ENCODE measurements at places on chromosomes 7 and 10.

DNA sequence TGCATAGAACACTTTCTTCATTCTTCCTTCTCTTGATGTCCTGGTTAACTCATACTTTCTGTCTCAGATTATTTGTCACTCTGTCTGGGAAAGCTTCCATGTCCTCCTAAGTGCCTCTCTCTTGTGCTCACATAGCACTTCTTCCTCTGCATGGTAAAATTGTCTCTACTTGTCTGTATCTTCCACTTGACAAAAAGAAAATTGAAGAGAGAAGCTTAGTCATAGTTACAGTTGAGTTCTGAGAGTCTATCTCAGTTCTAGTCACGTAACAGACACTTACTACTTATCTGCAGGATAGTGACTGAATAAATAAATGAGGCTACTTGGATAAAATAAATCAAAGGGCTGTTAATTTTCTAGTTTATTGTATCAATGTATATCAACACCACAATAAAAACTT lies 458.1 kb downstream of the HTR7 start:
- no peak for DNase-seq

DNA sequence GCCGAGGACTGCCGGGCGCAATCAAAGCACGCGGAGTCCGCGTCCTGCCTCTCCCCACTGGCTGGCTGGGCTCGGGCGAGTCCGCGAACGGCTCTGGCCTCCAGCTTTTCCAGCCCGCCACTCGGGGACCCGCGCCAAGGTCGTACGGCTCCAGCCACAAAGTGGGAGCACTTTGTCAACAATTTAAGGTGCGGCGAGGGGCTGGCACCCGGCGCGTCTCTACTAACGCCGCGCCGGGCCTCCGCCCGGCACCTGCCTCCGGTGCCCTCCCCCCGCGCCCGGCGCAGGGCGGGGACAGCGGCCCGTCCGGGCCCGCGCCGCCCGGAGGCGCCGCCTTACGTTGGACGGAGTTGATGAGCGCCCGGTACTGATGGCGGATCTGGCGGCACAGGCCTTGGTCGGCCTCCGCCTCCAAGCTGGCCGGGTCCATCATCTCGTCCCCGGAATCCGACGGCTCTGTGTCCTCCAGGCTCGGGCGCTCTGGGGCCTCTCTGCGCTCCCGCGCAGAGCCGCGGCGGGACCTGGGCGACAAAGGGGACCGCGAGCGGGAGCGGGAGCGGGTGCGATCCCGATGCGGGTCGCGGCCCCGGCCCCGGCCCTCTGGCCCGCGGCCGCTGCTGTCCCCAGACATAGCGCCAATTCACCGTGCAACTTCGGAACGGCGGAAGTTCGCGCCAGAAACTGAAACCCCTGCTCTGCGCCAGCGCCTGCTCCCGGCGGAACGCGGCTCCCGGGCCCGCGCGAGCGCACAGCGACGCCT lies at the start of gene NSMCE4A:
TSS of gene NSMCE4A (minus strand) at position 683 of the 760 bp plus-strand sequence. CDS start at position 631, 52 bp downstream.
- peak; percentile 83 for DNase-seq

DNA sequence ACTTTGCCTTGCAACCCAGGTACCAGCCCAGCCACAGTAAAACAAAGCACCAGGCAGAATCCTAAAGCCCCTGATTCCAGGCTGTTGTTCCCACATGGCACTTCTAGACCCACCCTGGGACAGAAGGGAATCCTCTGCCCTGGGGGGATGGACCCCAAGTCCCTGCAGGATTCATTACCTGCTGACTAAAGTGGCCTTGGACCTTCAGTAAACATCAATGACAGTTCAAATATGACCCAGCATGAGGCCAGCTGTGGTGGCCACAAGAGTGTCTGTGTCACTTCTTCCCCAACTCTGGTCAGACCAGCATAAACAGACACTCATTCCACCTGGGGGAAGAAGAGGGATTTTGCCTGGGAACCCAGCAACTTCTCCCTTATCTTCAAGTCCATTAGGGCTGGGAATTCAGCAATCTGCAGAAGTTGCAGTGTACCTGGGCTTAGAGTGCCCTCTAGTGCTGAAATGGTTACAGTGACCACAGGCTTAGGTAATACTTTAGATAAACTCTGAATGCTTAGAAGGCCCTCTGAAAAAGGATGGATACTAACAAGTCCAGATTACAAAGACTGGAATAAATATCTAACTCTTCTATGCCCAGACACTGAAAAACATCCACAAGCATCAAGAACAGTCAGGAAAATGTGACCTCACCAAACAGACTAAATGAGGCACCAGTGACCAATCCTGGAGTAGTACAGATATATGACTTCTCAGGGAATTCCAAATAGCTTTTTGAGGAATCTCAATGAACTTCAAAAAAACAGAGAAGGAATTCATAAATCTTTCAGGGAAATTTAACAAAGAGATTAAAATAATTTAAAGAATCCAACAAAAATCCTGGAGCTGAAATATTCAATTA lies 108.5 kb upstream of the TMEM168 start:
- DNase-seq, result peak; percentile 44

DNA sequence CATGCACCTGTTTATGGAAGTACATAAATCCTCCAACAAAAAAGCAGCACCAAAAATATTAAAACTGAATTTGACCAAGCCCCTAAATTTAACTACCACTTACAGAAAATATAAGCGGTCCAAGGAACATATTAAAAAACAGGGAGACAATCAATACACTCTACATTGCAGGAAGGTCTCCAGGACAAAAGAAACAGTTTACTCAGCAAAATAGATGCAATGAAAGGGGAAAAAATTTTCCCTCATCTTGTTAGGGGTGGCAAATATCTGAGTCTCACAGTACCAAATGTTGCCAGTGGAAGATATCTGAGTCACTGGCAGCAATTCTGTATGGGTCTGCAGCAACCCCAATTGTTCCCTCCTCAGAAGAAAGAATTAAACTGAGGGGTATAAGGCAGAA lies 50.4 kb downstream of the NAMPT start:
- no peak for DNase-seq

DNA sequence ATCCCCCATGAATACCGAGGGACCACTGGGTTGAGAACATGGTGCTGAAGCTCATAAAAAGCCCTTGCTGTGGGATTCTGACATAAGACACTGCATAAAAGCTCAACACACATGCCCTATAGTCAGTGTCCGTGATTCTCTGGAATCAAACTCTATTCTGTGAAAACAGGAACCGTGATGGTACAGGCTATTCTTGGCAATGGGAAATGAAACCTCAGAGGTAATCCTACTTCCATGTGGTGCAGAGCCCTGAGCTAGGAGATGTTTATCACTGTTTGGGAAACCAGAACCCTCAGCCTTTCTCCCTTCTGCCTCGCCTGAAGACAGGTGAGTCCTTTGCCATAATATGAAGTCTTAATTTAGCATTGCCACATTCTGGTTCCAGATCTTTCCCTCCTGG lies 80.8 kb upstream of the PRSS1 start:
- DNase-seq, result no peak

DNA sequence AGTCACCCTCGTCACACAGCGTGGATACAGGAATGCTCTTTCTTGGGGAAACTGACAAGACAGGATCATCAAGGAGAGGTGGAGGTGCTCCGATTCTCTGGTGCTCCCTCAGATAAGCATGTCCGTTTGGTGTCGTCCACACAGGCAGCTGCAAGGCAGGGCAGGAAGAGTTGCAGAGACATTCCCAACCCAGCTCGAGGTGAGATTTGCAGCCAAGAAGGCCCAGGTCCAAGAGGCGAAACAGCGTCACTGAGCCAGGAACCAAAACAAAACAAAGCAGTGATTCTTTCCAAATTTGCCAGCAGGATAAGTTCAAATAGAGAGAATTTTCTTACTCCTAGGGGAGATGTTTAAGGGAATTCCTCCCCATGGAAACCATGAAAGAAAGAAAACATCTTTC lies 386.5 kb upstream of the PFKP start:
- DNase-seq, result no peak

DNA sequence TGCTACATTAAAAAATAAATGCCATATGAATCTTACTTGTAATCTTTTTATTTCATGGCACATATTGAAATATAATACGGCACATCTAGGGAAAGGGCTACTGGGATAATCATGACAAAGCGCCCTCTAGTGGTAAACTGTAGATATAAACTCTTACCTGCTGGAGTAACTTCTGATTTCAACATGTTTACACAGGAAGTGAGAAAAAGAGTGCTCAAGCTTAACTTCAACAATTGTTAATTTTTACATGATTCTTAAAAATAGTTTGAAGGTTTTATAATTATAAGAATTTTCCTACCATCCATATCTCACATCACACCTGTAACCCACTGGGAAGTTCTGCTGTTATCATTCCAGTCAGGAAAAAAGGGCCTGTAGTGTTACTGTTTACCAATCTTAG lies 2.0 kb upstream of the HEPACAM2 start:
- no peak for DNase-seq

GRCh38 chr7:131076032-131076431 lies 251.6 kb upstream of the MKLN1 start:
- DNase-seq, result no peak

- DNase-seq, result no peak
Observed at GRCh38 chr7:39265641-39266591, 288.2 kb downstream of the POU6F2 start.

GRCh38 chr10:132304756-132305509 lies 2.8 kb downstream of the STK32C start:
- DNase-seq, result no peak

DNA sequence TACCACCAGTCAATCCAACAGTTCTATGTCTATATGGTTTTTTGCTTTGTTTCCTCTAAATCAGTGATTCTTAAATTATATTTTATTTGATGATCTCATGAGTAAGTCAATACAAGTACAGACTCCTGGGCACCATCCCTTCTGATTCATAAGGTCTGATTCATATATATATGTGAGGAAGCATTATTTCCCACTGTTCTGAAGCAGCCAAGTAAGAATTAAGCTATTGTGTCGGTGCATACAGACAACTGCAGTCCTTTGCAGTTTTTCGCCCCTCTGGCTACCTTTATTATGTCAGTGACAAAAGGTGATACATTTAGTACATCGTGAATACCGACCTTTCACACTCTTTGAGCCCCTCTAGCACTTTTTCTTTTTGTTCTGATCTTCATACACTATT lies 1079.6 kb upstream of the C7orf33 start:
- DNase-seq, result no peak
